Glomerular endothelial cell (primary cell): ENCODE measurements at places on chromosomes 6 and 20. TPM values are rescaled to one million over a fixed set of nuclear protein-coding genes. Genes with fewer than 3 reads are reported as not detected.

GRCh38 chr6:68559716-68560115, 75.4 kb upstream of the ADGRB3 start:
- DNase-seq: no peak

DNA sequence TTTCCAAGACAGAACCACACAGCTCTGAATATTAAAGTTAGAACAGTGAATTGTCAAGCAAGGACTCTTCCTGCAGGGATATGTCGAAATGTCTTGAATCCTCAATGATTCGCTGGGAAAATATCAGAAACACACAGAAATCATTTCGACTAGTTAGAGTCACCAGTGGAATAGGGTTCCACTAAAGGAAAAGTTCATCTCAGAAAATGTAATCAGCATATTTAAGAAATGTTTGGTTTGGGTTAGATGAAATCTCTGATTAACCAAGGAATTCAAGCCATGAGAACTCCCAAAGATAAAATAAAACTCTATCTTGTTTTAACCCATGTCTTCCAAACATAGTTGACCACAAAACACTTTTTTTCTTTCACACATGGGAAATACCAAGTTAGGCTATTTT, 621.0 kb upstream of the NRSN1 start:
- no peak for DNase-seq

DNA sequence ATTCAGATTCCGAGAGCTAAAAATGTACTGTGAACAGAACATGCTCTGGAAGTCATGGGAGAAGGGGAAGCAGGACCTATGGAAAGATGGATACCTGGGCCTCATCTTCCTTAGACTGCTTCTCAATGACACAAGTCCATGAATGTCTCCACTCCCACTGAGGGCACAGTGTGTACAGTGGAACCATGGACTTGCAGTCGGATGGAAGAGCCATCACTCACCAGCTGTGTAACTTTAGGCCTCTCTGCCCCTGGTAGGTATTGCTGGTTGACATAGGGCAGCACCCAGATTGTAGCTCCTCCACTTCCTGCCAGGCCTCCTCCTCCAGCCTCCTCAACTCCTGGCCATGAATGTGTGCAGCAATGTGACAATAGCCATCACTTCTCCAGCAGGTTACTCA, 52.5 kb downstream of the MAFB start:
- DNase-seq: no peak

GRCh38 chr6:36598326-36598725, 4.2 kb downstream of the SRSF3 start:
- no peak for DNase-seq

DNA sequence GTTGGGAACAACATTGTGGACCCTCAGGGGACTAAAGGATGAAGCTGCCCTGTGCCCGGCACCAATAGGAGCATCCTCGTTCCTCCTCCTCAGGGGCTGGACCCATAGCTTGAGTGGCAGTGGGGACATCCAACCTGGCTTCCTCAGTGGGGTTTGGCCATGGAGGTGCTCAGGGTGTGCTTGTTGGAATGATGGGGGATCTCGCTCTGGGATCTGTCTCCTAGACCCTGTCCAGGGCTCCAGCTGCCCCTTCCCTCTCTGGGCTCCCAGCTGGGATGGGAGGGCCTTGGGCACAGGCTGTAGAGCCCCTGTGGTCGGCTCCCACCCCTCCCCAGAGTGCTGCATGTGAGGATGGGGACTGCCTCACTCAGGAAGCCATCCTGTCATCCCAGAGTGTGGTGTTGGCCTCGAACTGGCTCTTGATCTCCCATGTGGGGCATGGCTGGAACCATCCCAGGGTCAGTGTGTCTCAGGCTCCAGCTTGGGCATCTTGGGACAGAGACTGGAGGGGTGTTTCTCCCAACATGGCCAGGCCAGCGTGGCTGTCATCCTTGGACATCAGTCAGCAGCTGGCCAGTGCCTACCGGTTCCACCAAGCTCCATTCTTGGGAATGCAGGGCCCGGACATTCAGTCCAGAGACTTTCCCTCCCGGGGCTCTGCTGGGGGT, 9.5 kb upstream of the MYT1 start:
- no peak for DNase-seq

- DNase-seq: no peak
These were observed 70.4 kb downstream of the ENPP1 start for GRCh38 chr6:131877999-131878789.

- DNase-seq: no peak
These were observed 46.7 kb downstream of the LRRN4 start for GRCh38 chr20:6007094-6007528.

DNA sequence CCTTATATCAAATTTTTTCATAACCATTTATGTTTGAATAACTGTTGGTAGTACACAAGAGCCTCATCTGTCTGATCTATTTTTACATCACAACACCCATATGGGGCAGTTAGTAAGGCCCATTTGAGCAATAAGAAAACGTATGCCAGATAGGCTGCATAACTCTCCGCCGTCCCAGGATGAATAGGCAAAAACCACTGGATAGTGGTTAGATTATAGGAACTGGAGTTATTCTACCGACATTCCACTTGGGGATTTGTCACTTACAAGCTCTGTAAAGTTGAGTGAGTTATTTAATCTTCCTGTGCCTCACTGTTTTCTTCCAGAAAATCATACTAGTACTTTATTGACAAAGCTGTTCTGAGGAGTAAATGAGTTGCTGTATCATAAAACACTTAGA, 881.9 kb downstream of the QKI start:
- DNase-seq: no peak

DNA sequence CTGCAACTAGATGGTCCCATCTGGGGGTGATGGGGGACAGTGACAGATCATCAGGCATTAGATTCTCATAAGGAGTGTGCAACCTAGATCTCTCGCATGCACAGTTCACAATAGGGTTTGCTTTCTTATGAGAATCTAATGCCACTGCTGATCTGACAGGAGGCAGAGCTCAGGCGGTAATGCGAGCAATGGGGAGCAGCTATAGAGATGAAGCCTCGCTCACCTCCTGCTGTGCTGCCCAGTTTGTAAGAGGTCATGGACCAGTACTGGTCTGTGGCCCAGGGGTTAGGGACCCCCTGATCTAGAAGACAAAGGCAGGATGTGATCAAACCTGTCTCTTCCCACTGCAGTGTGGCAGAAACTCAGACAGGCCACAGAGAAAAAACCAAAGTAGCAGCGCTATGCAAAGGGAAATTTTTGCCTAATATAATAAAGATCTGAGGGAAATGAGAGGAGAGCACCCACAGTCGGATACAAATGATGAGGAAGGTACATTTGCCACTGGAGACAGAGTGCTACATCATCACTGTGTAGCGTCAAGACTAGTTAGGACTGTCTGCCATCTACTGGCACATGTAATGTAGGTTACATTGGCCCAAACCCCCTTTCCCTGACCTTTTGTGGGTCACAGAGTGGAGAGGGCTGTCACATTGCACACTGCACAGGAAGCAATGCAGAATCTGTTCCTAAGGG, 4.1 kb upstream of the LY86 start:
- DNase-seq: no peak

DNA sequence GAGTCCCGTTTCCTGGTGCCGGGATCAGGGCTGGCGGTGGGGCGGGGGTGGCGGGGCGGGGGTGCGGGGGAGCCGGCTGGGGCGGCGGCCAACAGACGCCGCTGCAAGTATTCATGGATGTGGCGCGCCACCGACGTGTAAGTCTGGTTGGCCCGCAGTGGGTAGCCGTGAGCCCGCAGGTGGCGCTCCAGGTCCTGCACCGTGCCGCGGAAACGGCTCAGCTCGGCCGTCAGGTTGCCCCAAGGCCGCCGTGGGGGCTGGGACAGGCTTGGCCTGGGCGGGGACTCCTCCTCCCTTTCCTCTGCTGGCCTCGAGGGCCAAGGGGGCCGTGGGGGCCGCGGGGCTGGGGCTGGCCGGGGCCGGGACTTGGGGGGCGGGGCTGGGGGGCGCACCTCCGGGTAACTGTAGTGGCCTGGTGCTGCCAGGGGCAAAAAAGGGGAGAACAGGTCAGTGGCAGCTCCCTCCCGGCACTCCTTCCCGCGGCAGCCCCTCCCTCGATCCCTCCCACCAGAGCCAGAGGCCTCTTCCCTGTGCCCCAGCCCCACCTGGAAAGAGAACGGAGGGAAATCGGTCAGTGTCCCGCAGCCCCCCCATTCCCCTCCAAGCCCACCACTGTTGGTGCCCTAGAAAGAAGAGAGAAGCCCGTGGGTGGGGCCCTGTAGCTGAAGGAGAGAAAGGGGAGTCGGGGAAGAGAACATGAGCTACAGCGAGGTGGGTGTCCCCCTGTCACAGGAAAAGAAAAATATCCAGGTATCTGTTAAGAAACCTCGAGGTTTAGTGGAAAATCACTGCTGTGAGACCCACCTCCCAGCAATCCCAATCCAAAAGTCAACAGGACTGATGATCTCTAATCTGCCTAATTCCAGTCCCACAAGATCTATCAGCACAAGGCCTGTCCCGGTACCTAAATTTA, 21.3 kb downstream of the TNXB start:
- no peak for DNase-seq

- DNase-seq: no peak
These were observed 11.2 kb upstream of the SERPINB9 start for GRCh38 chr6:2914318-2914660.

DNA sequence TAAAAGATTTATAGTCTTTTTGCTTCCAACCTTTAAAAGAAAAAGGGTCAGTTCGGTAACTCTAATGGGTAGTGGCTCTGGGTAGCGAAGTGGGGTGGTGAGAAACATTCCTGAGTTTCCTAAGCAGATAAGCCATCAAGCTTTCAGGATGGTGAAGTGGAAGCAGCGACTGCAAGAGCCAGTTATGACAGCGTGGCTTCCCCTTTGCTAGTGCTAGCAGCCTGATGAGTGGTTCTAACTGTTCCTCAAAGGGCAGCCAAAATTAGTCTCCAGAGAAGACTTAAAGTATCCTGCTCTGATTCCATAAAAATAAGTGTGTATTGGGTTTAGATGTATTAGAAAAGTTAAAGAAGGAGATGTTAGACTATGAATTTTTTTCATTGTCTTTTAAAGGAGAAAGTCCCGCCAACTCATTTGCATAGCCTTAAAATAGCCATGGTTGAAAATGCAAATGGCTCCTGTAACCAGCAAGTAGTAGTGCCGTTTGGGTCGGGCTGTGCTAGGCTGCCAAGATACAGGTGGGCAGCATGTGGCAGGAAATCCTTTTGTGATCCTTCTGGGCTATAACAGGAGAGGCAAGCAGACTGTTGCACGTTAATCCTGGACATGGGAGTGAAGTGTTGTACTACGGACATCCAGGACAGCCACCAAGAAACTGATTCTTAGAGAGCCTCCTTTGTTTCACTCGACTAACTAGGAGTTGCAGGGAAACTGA, 18.0 kb downstream of the ELOVL2 start:
- DNase-seq: no peak

DNA sequence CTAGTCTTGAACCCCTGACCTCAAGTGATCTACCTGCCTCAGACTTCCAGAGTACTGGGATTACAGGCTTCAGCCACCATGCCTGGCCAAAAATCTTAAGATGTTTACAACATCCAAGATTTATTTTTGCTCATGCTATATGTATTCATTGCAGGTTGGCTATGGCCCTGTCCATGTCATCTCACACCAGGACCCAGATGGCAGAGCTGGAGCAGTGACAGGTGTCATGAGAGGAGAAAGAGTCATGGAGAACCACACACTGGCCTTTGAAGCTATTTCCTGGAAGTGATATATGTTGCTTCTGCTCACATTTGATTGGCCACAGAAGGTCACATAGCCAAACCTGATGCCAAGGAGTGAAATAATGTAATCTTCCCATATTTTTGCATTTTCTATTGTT, 13.8 kb upstream of the DDR1 start:
- no peak for DNase-seq

- DNase-seq: no peak
These were observed 50.4 kb upstream of the TLDC2 start for GRCh38 chr20:36825385-36826104.

GRCh38 chr6:158023597-158023939, 41.9 kb downstream of the SYNJ2 start:
- DNase-seq: no peak

DNA sequence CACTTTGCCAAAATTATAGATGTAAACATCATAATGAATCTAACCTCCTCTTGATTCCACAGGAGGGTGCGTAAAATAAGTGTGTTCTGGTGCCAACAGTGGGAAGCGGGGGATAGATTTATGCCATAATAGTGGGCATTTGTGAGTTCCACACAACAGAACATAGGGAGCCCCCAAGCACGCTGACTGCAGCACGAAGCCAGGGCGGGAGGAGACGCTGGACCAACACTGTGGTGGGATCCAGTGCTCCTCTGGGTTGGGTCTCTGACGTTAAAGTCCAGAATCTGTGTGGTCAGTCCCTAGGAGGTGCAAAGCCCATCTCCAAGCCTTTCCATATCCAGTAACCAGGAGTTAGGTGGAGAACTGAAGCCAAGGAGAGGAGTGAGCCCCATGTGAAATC, 1.8 kb upstream of the TTLL2 start:
- no peak for DNase-seq

DNA sequence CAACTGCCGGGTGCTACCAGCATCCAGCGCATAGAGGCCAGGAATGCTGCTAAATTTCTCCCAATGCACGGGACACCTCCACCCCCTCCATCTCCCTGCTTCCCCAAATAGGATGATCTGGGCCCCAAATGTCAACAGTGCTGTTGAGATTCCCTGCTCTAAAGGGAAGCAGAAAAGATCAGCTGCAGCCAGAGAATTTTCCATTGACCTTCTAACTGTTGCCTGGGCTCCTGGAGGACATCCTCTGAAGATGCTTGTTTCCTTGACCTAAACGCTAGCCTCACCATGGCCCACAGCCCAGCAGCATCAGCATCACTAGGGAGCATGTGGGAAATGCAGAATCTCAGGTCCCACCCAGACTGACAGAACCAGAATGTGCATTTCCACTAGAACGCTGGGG, 161.3 kb downstream of the GMPR start:
- no peak for DNase-seq

- no peak for DNase-seq
These were observed 110.9 kb downstream of the ARMC2 start for GRCh38 chr6:108958900-108959770.

GRCh38 chr6:25297039-25297441, 17.9 kb downstream of the CARMIL1 start:
- no peak for DNase-seq

Gene KHDC1L
- total RNA-seq: not detected in 2 replicates

Gene TREML1
- total RNA-seq: not detected in 2 replicates

Gene ENPP5
- 0.19 TPM in 1 of 2 replicates, not detected in the other for total RNA-seq

Gene PROKR2
- not detected in 2 replicates for total RNA-seq

Gene GMNN
- total RNA-seq: 8.7 and 20.0 TPM in 2 replicates

Gene SLC17A2
- not detected in 2 replicates for total RNA-seq

Gene CFAP61
- total RNA-seq: not detected in 2 replicates

Gene ANGPT4
- not detected in 2 replicates for total RNA-seq

Gene CLPSL2
- total RNA-seq: not detected in 2 replicates

Gene SRSF12
- total RNA-seq: 0.18 and 0.44 TPM in 2 replicates
